Type B pancreatic cell (in vitro differentiated cells): ENCODE measurements at places on chromosomes 7 and 10. TPM values are rescaled to one million over a fixed set of nuclear protein-coding genes. Genes with fewer than 3 reads are reported as not detected.

Gene MARVELD1
- 16.8 and 43.7 TPM in 2 replicates for total RNA-seq

Gene SH2B2
- 9.5 and 15.5 TPM in 2 replicates for total RNA-seq

Gene CYP2C19
- total RNA-seq, result 3.7 and 6.8 TPM in 2 replicates

Gene C10orf105
- 0.31 TPM in 1 of 2 replicates, not detected in the other for total RNA-seq

Gene TEX36
- not detected in 2 replicates for total RNA-seq

Gene LBX1
- 4.7 TPM in 1 of 2 replicates, not detected in the other for total RNA-seq

Gene RARRES2
- total RNA-seq, result 16.3 and 109 TPM in 2 replicates

Gene AKR1C4
- 0.34 and 2.0 TPM in 2 replicates for total RNA-seq

Gene SEC61A2
- total RNA-seq, result 10.0 and 26.3 TPM in 2 replicates
